H1 (cell line): ENCODE measurements at places on chromosomes 13 and 19. TPM values are rescaled to one million over a fixed set of nuclear protein-coding genes. Genes with fewer than 3 reads are reported as not detected.
A peak's percentile ranks its signal among the peaks of the same experiment; 100 is the strongest.

The PPP1R37 gene
- total RNA-seq: 25.7 and 27.0 TPM in 2 replicates

The SLC1A5 gene
- 290 and 291 TPM in 2 replicates for total RNA-seq

The EFNA2 gene
- 7.0 and 10.3 TPM in 2 replicates for total RNA-seq

The CTXN1 gene
- total RNA-seq: 58.0 and 64.5 TPM in 2 replicates

The STOML3 gene
- total RNA-seq: not detected in 2 replicates

The AMH gene
- 13.0 and 15.4 TPM in 2 replicates for total RNA-seq

The FGF22 gene
- 1.7 and 1.9 TPM in 2 replicates for total RNA-seq

The MRPL4 gene
- 82.3 and 90.7 TPM in 2 replicates for total RNA-seq

DNA sequence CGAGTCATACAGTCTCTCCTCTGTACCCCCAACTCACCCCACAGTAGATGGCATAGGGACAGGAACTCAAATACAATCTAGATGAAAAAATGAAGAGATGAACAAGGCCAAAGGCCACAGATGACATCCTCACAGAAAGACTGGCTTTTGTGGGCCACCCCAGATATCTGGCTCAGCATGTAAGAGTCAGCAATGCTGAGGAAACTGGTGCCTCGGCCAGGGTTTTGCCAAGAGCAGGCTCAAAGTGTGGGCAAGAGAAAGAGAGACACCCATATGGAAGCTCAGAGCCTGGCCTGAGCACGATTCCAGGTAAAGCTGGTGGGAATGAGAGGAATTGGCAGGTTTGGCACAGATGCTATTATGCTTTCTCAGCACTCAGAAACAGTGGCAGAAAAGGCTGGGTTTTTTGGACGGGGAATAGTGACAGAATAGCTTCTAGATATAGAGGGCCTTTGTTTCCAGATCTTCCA is 460.6 kb downstream of the FOXO1 start:
- H3K27me3 ChIP-seq: no peaks in the 10 kb centered on the region
- no peak overlapping the region for H3K27ac ChIP-seq
- H3K36me3 ChIP-seq: no peaks in the 10 kb centered on the region
- H3K4me3 ChIP-seq: no peak overlapping the region
- H3K4me1 ChIP-seq: no peaks in the 10 kb centered on the region

GRCh38 chr13:40056898-40057619 is 401.6 kb downstream of the COG6 start:
- no peaks in the 10 kb centered on the region for H3K27me3 ChIP-seq
- H3K27ac ChIP-seq: no peak overlapping the region

GRCh38 chr13:52160053-52160452 is 656 bp upstream of the NEK3 start:
- H3K4me1 ChIP-seq: peaks cover 4% of the 10 kb centered on the region
- no peak for DNase-seq
- H3K27me3 ChIP-seq: peaks cover 8% of the 10 kb centered on the region
- H3K27ac ChIP-seq: no peak overlapping the region

- H3K4me1 ChIP-seq: no peaks in the 10 kb centered on the region; the same call in 1 of the 2 replicates
- DNase-seq: no peak
- H3K27me3 ChIP-seq: no peaks in the 10 kb centered on the region
- H3K4me3 ChIP-seq: no peak overlapping the region
- no peaks in the 10 kb centered on the region for H3K36me3 ChIP-seq
Observed at GRCh38 chr13:21911646-21912298, 240.9 kb downstream of the FGF9 start.

DNA sequence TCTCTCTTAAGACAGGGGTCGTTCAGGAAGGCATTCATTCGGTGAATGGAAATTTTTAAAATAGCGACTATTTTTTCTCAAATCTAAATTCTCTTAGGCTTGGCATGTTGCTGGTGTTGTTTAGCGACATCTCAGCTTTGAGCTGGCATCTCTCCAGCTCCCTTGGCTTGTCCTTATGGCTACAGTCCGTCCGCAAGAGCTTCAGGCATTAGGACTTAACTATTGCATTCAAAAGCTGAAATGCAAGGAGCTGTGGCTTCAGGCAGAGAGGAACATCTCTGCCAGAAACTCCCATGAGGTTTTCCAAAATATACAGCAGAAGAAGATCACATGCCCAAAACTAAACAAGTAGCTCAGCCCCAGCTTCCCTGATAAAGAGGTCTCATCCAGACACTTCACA is 578.5 kb downstream of the EFNB2 start:
- no peak overlapping the region for H3K4me3 ChIP-seq
- no peak for DNase-seq
- H3K27ac ChIP-seq: no peak overlapping the region
- no peaks in the 10 kb centered on the region for H3K36me3 ChIP-seq
- H3K27me3 ChIP-seq: no peaks in the 10 kb centered on the region
- no peaks in the 10 kb centered on the region for H3K4me1 ChIP-seq

- no peaks in the 10 kb centered on the region for H3K27me3 ChIP-seq
- H3K27ac ChIP-seq: no peak overlapping the region
- DNase-seq: no peak
- no peaks in the 10 kb centered on the region for H3K36me3 ChIP-seq
- H3K4me3 ChIP-seq: no peak overlapping the region
Observed at GRCh38 chr13:41552031-41552430, 94.7 kb downstream of the RGCC start.

- no peak overlapping the region for H3K4me3 ChIP-seq
- H3K27ac ChIP-seq: no peak overlapping the region
- no peaks in the 10 kb centered on the region for H3K4me1 ChIP-seq
- no peak for DNase-seq
Observed at GRCh38 chr19:55901369-55902079, 30.6 kb downstream of the NLRP13 start.

GRCh38 chr19:5984600-5984999 is 6.7 kb upstream of the RANBP3 start:
- DNase-seq: no peak
- H3K4me1 ChIP-seq: no peaks in the 10 kb centered on the region; the same call in none of the 2 replicates
- H3K27me3 ChIP-seq: no peaks in the 10 kb centered on the region

DNA sequence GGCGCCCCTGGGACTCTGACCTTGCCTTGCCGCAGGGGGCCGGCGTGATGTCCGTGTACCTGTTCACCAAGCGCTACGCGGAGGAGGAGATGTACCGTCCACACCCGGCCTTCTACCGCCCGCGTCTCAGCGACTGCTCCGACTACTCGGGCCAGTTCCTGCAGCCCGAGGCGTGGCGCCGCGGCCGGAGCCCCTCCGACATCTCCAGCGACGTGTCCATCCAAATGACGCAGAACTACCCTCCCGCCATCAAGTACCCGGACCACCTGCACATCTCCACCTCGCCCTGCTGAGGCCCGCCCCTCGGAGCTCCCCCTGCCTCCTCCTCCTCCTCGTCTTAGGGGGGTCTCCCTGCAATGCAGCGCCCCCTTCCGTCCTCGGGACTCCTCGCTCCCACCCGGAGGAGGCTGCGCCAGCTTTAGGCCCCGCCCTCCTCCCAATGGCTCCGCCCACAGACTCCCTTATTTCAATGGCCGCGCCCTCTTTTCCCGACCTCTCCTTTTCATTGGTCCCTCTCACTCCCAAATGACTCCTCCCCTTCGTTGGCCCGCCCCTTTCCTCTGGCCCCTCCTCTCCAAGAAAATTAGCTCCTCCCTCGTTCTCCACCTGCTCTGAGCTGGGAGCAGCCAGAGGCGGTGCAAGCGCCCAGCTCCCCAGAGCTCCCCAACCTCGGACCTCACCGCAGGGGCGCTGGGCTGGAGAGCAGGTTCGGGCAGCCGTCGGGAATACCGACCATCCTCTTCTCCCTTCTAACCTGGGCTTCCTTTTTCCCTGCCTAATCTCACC is 20.5 kb upstream of the CACNG8 start:
- peaks cover 5% of the 10 kb centered on the region; the same call in 1 of the 2 replicates for H3K4me1 ChIP-seq
- peak overlapping the region; percentile 83 for H3K4me3 ChIP-seq
- H3K27me3 ChIP-seq: no peaks in the 10 kb centered on the region
- H3K27ac ChIP-seq: peak overlapping the region; percentile 63; the same call in 1 of the 2 replicates
- peak; percentile 97 for DNase-seq

DNA sequence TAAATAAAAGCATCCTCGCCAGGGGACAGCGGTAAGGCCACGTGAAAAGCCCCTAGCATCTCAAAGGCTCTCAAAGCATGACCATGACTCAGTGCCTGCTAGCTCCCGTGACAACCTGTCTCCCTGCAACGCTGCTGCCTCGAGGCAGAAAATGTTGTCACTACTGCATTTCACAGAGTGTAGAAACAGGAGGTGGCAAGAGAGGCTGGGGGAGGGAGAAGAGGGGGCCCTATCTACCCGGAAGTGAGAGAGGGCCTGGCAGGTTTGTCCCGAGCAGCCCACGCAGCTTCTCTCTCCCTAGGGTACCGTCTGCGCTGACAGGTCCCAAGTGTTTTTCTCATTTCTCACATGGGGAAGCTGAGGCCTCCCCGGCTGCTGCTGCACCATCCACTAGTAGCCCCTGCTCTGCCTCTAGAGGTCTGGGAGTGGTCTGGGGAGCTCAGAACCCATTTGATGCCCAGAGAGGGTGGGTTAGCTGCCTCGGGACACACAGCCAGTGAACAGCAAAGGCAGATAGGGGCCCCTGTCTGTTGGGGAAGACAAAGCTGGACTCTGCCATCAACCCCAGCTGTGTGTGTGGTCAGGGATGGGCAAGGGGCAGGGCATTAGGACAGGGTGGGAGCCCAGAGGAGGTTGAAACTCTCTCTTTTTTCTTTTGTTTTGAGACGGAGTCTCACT is 3.7 kb downstream of the TINCR start:
- no peaks in the 10 kb centered on the region for H3K27me3 ChIP-seq
- H3K36me3 ChIP-seq: no peaks in the 10 kb centered on the region
- DNase-seq: no peak
- peaks cover 4% of the 10 kb centered on the region; the same call in 1 of the 2 replicates for H3K4me1 ChIP-seq
- no peak overlapping the region for H3K27ac ChIP-seq

GRCh38 chr13:113090415-113090770 is 15.2 kb upstream of the F7 start:
- no peaks in the 10 kb centered on the region for H3K27me3 ChIP-seq
- no peak overlapping the region for H3K27ac ChIP-seq
- peaks cover 4% of the 10 kb centered on the region; the same call in 1 of the 2 replicates for H3K36me3 ChIP-seq
- no peak overlapping the region for H3K4me3 ChIP-seq
- no peak for DNase-seq
- peaks cover 6% of the 10 kb centered on the region; the same call in 1 of the 2 replicates for H3K4me1 ChIP-seq

DNA sequence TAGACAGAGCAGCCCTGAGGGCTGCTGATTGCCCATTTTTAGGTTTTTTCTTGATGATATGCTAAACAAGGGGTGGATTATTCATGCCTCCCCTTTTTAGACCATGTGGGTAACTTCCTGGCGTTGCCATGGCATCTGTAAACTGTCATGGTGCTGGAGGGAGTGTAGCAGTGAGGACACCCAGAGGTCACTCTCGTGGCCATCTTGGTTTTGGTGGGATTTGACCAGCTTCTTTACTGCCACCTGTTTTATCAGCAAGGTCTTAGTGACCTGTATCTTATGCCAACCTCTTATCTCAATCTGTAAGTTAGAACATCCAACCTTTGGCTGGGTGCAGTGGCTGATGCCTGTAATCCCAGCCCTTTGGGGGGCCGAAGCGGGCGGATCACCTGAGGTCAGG is 148.0 kb downstream of the PTPRS start:
- DNase-seq: peak; percentile 50
- no peaks in the 10 kb centered on the region for H3K4me1 ChIP-seq
- H3K36me3 ChIP-seq: no peaks in the 10 kb centered on the region
- H3K27ac ChIP-seq: peak overlapping the region; percentile 11; the same call in 1 of the 2 replicates
- H3K4me3 ChIP-seq: no peak overlapping the region
- H3K27me3 ChIP-seq: no peaks in the 10 kb centered on the region

DNA sequence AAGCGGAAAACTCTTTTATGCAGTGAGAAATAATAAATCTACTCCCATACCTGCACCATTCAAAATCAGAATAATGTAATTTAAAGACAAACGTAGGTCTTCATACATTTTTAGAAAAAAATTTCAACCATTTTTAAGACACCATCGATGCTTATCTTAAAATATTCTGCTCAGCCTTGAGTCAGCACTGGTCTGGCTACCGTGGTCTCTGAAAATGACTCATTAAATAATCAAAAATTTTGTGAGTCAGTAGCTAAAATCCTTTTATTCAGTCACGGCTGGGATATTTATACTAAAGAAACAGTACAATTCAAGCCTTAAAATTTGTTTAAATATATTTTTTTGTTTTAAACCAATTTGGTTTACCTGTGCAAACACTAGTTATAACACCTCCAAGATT is 2862.8 kb upstream of the PCDH20 start:
- H3K4me1 ChIP-seq: no peaks in the 10 kb centered on the region
- no peaks in the 10 kb centered on the region for H3K36me3 ChIP-seq
- H3K27ac ChIP-seq: no peak overlapping the region
- no peak overlapping the region for H3K4me3 ChIP-seq
- H3K27me3 ChIP-seq: no peaks in the 10 kb centered on the region
- DNase-seq: no peak

GRCh38 chr13:98111168-98112098 is 31.5 kb upstream of the FARP1 start:
- no peaks in the 10 kb centered on the region for H3K36me3 ChIP-seq
- H3K27me3 ChIP-seq: no peaks in the 10 kb centered on the region
- no peak for DNase-seq
- no peak overlapping the region for H3K27ac ChIP-seq
- H3K4me1 ChIP-seq: no peaks in the 10 kb centered on the region

DNA sequence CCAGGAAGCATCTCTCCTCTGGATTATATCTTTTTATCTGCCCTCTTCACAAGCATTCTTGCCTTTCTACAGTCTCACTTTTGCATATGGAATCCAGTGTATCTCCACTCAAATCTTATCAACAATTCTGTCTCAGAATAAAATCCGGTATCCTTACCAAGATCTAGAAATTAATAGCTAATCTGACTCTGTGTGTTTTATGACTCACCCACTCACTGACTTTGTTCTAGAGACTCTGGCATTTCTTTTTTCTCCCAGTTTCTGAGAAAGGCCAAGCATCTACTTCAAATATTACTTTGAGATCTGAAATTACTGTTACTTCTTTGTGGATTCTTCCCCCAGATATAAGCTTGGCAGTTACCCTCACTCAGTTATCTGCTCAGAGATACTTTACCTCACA is 913.5 kb upstream of the ATXN8OS start:
- no peaks in the 10 kb centered on the region for H3K4me1 ChIP-seq
- H3K27ac ChIP-seq: no peak overlapping the region
- no peaks in the 10 kb centered on the region for H3K36me3 ChIP-seq

- no peak for DNase-seq
- H3K36me3 ChIP-seq: peaks cover 3% of the 10 kb centered on the region; the same call in 1 of the 2 replicates
- no peak overlapping the region for H3K27ac ChIP-seq
- H3K27me3 ChIP-seq: no peaks in the 10 kb centered on the region
- no peak overlapping the region for H3K4me3 ChIP-seq
Observed at GRCh38 chr13:28185256-28185655, 46.9 kb downstream of the PAN3 start.

DNA sequence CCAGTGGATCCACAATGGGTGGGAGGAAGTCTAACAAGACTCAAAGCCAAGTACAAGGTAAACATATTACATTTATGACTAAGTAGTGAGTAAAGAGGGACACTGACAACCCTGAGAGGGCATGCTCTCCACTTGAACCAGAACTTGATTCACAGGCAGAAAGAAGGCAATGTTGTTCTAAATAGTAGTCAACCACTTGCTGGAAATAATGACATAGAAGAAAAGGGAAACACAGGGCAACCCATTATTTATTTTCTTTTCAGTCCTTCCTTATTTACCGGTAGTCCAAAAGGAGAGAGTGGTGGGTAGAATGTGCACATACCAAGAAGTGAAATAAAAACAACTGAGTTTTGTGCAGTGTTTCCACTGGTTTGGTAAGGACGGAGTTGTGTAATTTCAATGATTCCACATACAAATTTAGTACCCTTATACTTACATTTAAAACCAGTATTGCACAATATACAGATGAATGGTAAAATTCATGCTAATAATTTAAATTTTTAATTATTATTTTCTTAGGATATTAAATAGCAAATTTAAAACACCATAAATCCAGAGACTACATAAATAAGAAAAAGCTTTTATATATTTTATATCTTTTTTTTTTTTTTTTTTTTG is 65.9 kb downstream of the ENOX1 start:
- no peak for DNase-seq
- no peak overlapping the region for H3K27ac ChIP-seq
- no peaks in the 10 kb centered on the region for H3K4me1 ChIP-seq
- H3K36me3 ChIP-seq: no peaks in the 10 kb centered on the region
- no peaks in the 10 kb centered on the region for H3K27me3 ChIP-seq
